ENCODE measurements at places on chromosomes 2 and 18.

GRCh38 chr2:23510471-23510870 lies 125.5 kb downstream of the KLHL29 start:
- no peak for DNase-seq

- no peak for DNase-seq
Measured at GRCh38 chr2:124953921-124954320, 928.8 kb downstream of the CNTNAP5 start.

DNA sequence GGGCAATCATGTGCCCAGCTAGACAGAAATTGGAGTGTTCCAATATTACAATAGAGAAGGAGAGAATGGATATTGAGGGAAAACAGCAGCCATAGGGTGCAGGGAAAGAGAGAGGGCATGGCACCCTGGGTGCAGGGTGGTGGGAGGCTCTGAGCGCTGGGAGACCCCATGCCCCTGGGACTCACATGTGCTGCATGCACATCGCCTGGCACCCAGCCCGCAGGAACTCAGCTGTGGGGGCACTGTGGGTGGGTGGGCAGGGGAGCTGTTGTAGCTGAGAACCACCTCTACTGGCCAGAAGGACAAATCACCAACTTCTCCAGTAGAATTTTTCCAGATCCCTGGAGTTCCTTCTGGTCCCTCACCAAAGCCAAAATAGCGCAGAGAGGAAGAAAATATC lies 7.2 kb upstream of the NEURL3 start:
- DNase-seq = no peak

GRCh38 chr2:130798472-130799218 lies 38.1 kb upstream of the ARHGEF4 start:
- no peak for DNase-seq

DNA sequence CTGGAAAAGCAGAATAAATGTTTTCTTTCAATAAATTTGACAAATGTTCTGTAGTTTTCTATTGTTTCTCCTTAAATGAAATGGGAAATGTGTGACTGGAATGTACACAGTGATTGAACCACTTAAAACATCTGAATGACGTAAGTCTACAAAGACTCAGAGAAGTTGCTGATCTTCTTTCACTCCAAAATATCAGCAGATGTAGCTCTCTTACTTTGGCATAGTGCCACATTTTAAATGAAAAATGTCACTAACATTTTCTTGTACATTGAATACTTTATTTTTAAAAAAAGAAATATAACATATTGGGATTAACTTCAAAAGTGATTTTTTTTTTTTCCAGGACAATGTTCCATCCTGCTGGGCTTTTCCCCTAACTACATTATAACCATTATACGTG lies 565.6 kb downstream of the TMEM182 start:
- DNase-seq = no peak

Measured in effector memory CD4-positive, alpha-beta T cell (primary cell).